ENCODE measurements at places on chromosomes 4 and X. TPM values are rescaled to one million over a fixed set of nuclear protein-coding genes. Genes with fewer than 3 reads are reported as not detected.

Gene FAM53A
- 1.6 TPM for total RNA-seq

Gene FAM9C
- not detected for total RNA-seq

DNA sequence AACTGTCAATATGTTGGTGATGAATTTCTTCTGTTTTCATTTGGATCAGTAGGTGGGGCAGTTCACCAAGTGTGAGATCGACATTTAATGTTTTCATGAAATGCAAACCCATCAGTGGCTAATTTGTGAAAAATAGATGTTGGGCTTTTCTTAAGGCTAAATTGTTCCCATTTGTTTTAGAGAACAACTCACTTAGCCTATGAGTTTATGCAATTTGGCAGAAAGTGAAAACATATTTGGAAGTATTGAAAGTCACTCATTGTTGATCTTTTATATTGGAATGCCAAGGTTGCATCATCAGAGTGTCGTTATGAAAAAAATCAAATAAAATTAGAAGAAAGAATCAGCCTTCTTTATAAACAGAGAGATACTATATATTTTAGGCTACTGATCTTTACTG lies 132.4 kb downstream of the RPA4 start:
- no peak for DNase-seq

- no peak for DNase-seq
Measured at GRCh38 chrX:10769195-10769594, 148.8 kb upstream of the MID1 start.

Gene PDE6B
- total RNA-seq, result 8.6 TPM

DNA sequence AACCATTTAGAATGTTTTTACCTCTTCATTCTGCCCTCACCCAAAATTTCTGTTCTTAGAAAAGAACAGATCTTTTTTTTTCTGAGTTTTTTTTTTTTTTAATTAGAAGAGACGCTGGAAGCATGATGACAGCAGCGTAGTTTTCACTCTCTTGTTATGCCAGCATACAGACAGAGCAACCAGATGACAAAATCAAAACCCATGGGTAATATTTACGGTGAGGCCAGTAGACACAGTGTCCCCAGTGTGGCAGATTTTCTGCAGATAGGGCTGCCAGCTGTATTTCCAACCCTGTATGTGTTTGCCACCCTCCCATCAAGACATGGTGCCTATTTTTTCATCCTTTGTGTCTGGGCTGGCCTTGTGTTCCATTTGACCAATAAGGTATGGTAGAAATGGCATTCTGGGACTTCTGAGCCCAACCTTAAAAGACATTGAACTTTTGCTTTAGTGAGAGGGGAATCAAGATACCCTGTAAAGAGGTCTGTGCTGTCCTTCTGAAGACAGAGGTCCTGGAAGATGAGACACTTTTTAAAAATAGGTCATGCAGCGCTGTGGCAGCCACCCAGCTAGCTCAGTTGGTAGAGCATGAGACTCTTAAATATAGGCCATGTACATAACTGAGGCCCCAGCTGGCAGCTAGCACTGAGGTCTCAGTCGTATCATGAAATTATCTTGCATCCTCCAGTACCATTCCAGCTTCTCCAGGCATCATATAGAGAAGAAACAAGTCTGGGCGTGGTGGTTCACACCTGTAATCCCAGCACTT lies 6.7 kb upstream of the ZNF41 start:
- no peak for DNase-seq

DNA sequence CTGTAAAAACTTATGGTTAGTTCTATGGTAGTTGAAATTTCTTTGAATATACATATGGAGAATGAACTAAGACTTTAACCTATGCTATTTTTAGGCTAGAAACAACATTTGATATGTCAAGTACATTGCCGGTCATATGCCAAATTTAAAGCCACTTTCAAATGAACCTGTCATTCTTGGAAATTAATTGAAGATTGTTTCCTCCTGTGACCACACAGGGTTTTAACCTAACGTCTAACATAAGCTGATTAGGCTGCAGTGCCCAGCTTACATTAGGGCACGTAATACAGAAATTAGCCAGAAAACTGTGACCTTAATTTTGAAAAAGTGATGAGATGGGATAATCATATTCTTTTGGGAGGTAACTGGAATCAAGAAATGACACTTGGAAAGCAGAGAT lies 645.9 kb downstream of the FSTL5 start:
- DNase-seq, result no peak

DNA sequence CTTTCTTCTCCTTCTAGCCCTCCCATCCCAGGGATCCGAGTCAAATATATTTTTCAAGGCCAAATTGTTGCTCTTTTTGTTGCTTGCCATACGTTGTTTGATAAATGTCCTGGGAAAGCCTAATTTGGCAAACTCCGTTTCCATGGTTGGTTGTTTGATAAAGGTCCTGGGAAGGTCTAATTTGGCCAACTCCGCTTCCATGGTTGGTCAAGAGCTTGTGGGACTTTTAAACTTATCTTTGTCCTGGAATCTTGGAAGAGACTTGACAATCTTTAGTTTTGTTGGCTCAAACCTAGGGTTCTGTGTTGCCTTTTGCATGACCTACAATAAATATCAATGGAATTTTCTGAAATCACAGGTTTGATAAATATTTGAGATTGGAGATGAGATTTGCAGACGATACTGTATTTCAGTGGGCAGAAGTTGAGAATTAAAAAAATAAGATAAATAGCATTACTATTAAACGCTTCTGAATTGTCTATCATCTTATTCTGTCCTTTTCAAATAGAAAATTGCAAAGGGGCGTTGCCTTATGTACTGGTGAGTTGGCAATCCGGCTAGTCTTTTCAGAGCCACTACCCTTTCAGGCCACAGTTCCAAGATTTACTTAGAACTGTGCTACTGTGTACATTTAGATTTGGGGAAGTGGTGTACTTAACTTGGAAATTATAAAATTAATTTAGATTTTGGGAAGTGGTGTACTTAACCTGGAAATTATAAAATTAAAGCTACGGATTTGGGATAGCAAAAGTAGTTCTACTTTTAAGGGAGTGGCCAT lies 804 bp downstream of the OSTC start:
- DNase-seq, result no peak

DNA sequence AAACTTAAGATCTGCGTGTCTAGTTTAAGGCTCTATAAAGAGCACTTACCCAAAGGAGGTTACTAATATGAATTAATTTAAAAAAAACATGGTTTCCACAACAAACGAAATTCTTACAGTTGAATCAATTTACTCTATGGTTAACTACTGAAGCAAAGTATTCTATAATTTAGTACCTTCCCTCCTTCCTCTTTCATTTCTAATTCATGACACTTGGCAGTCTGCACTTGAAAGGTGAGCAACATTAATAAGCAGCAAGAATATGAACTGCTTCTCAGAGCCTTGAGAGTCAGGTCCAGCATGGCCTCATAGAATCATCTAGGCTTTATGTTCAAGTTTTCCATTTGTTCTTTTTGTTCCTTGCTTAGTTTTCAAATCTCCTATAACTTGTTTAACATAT lies 42.7 kb downstream of the TAPT1 start:
- no peak for DNase-seq

- DNase-seq, result no peak
Measured at GRCh38 chr4:88731381-88731780, 33.8 kb upstream of the NAP1L5 start.

DNA sequence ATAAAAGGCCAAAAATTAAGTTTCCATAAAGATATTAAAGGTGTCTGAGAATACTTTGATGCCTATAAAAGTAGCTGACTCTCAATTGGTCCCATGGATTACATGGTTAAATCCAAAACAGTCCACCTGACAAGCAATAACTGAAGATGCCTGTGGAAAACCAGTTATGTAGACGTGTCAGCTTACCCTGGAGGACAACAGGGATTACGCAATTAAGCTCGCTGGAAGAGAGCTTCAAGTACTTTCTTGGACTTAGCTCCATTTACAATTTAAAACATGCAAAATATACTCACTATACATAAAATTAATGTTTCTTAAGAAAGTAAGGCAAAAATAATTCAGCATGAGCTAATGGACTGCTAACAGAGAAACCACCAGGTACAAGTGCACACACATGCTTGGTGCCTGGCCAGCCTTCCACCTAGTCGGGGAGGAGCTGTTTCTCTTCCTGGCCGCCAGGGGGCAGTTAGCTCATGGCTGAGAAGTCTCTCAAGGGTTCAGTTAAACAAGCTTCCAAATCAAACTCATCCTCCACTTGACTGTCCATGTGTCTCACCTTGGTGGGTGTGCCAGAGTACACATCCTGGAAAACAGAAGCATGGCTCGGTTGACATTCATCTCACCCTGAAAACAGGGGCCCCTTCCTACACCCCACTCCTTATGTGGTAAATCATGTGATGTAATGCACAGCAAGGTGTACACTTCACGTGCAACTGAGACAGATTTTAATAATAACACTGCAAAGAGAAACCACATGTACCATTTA lies 9.2 kb upstream of the FAM53A start:
- DNase-seq, result peak; percentile 52

GRCh38 chr4:86558797-86559196 lies 35.3 kb upstream of the PTPN13 start:
- DNase-seq, result no peak

DNA sequence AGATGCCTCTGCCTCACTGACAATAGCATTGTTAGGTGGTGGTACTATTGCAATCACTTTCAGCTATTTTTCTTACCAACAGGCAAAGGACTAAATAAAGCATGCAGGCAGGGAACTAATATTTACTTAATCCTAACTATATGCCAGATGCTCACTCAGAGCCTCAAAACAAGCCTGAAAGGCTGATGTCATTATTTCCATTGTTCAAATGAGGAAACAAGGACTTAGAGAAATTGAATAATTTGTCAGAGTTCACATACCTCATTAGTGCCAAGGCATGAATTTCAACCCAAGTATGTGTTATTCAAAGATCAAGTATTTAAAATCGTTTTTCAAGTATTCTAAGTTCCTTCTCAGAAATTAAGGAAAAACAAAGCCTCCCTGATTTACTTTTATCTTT lies 374.9 kb upstream of the TECRL start:
- no peak for DNase-seq

Gene MSL3
- 24.3 TPM for total RNA-seq

DNA sequence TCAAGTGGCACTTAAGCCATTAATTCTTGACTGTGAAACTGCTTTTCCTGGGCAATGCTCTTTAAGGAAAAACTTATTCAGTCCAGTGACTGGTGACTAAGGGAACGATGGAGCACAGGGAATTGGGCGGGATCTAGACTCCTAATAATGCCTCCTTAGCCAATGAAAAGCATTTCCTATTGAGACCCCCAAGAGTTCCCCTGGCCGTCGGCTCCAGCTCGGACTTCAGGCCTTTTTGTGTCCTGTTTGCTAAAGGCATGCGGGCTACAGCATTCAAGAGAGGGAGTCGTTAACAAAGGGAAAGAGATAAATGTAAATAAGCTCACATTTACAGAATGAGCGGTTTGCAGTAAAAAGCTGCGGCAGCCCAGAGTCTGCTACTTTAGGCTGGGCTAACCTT lies at the start of gene LPAR4:
TSS of gene LPAR4 (plus strand) at position 232 of the 400 bp plus-strand sequence. CDS start 7,150 bp downstream, outside the sequence.
- no peak for DNase-seq

Gene TRO
- 11.1 TPM for total RNA-seq

Data from mucosa of gallbladder (tissue), 1 donor.